ENCODE measurements at places on chromosomes 2 and 18. TPM values are rescaled to one million over a fixed set of nuclear protein-coding genes. Genes with fewer than 3 reads are reported as not detected.

IAH1 gene
- total RNA-seq, result 79.0 TPM

TCF23 gene
- not detected for total RNA-seq

PTH2R gene
- not detected for total RNA-seq

FAM117B gene
- 3.3 TPM for total RNA-seq

TACR1 gene
- not detected for total RNA-seq

CDCA7 gene
- 7.4 TPM for total RNA-seq

R3HDM1 gene
- 21.8 TPM for total RNA-seq

ELOA2 gene
- total RNA-seq, result not detected

ALPP gene
- not detected for total RNA-seq

ACTR3 gene
- total RNA-seq, result 171 TPM

TMEM247 gene
- total RNA-seq, result not detected

SLC5A7 gene
- not detected for total RNA-seq

MC4R gene
- 0.13 TPM for total RNA-seq

GPR75 gene
- 0.98 TPM for total RNA-seq

C2orf66 gene
- not detected for total RNA-seq

TPRKB gene
- 41.1 TPM for total RNA-seq

ANKRD30BL gene
- total RNA-seq, result not detected

IL36RN gene
- total RNA-seq, result not detected

FAM237A gene
- total RNA-seq, result not detected

TRIM43 gene
- total RNA-seq, result not detected
